Activated naive CD4-positive, alpha-beta T cell treated with anti-CD3 and anti-CD28 coated beads, Interleukin-2, amount 50 U/mL, for 72 hours (primary cell): ENCODE measurements at places on chromosomes 6 and 20. TPM values are rescaled to one million over a fixed set of nuclear protein-coding genes. Genes with fewer than 3 reads are reported as not detected.

The DNMT3B gene
- 2.2 TPM for total RNA-seq

GRCh38 chr6:150894935-150895552, 29.5 kb downstream of the MTHFD1L start:
- DNase-seq, result peak; percentile 6

- DNase-seq, result no peak
Measured at GRCh38 chr20:36538026-36538722, 3.1 kb upstream of the MYL9 start.

- no peak for DNase-seq
Measured at GRCh38 chr6:122337645-122338044, 61.8 kb upstream of the HSF2 start.

DNA sequence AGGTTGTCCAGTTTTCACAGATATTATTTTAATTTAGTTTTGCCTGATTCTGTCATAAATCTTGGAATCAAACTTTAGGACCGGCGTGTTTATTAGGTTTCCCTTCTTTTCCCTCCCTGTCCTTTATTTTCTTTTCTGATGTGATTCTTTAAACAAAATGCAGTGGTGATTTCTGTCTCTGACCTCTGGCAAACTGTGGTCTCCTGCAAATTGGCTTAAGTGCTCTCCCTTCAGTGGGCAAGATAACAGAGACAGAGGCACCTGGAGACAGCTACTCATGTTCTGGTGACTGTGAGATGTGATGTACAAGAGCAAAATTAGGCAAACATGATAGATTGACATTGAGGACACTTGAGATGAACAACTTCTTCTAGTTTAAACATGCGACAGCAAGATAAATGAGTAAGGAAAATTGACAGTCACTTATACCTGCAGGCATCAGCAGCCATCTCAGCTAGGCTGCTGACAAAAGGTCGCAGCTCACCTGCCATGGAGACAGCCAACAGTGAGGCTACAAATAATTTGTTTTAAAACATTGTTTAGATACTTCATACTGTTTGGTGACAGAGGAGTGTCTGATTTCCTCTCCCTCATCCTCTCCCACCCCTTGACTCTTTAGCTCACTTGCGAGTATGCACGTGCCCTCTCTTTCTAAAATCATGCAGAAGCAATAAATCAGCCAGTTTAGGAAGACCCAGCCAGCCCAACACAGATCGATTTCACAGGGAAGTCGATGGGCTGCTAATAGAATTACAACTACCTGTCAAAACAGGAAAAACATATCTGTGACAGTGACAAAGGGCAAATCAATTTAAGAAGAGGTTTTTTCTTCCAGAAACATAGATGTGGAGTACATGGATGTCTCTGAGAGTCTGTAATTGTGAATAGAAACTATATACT, 63.4 kb upstream of the MAP3K7 start:
- DNase-seq, result no peak
